MM.1S (cell line): ENCODE measurements at places on chromosomes 1 and 21.

DNA sequence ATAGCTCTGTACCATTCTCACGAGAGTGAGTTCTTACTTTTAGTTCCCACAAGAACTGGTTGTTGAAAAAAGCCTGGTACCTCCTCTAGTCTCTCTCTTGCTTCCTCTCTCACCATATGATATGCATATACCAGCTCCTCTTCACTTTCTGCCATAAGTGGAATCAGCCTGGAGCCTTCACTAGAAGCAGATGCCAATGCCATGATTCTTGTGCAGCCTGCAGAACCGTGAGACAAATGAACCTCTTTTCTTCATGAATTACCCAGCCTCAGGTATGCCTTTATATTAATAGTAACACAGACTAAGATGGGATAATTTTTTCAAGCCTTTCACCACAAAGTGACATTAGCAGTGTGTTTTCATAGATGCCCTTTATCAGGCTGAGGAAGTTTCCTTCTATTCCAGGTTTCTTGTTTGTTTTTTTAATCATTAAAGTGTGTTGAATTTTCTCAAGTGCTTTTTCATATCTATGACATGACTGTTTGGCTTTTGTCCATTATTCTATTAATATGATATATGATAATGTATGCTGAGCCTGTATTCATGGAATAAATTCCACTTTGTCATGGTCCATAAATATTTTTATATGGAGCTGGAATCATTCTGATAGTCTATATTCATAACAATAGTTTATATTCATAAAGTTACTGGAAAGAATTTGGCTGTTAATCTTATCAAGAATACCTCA is 40.7 kb upstream of the C1orf185 start:
- DNase-seq = no peak

GRCh38 chr1:241895013-241895412 is 47.0 kb downstream of the EXO1 start:
- no peak for DNase-seq

- DNase-seq = no peak
Observed at GRCh38 chr21:43284700-43285099, 115.9 kb downstream of the CRYAA start.

DNA sequence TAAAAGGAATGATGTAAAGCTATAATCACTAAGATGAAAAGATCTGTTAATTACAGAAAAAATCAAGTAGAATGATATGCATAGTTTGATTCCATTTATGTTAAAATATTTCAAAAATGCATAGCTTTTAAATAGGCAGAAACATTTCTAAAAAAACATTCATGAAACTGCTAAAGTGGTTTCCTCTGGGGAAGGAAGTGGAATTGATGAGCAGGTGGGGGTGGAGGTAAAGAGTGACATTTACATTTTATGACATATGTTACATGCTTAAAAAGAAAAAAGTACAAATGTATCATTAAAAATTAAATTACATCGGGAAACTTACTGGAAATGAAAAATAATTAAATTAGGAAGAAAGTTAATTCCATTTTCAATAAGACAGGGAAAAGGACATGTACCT is 42.8 kb upstream of the JAK1 start:
- DNase-seq = peak; percentile 51

- DNase-seq = no peak
Observed at GRCh38 chr1:172605641-172606040, 53.3 kb upstream of the FASLG start.

GRCh38 chr1:164479242-164479641 is 79.7 kb upstream of the PBX1 start:
- DNase-seq = no peak

DNA sequence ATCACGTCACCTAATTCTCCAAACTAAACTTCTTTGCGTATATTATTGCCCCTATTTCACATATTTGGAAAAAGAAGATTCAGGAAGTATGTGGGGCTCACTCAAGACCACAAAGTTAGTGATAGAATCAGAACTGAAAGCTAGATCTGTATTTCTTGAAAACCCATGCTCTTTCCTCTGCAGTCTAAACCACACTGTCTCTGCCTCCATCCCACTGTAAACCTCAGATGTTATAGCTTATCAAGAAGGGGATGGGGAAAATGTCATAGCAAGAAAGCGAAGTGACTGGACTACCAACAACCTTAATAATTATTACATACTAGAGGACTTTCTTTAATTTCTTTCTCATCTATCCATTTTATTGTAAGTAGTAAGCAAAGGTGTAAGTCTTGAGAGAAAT is 257.7 kb upstream of the SGIP1 start:
- DNase-seq = peak; percentile 73

DNA sequence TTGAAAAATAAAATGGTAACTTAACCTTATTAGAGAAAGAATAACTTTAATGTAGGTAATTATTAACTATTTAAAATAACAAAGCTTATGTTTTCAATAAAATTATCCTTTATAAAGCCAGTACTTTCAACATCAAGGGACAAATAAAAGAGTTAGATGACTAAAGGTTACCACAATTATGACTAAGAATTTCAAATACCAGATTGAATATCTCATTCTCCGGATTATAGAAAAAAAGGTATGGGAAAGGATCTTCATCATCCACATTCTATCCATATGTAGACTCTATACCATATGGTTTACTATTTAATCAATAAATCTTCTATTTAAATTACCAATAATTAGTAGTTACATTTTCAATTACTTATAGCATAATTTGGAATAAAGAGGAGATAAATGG is 62.8 kb downstream of the TOR3A start:
- DNase-seq = no peak

DNA sequence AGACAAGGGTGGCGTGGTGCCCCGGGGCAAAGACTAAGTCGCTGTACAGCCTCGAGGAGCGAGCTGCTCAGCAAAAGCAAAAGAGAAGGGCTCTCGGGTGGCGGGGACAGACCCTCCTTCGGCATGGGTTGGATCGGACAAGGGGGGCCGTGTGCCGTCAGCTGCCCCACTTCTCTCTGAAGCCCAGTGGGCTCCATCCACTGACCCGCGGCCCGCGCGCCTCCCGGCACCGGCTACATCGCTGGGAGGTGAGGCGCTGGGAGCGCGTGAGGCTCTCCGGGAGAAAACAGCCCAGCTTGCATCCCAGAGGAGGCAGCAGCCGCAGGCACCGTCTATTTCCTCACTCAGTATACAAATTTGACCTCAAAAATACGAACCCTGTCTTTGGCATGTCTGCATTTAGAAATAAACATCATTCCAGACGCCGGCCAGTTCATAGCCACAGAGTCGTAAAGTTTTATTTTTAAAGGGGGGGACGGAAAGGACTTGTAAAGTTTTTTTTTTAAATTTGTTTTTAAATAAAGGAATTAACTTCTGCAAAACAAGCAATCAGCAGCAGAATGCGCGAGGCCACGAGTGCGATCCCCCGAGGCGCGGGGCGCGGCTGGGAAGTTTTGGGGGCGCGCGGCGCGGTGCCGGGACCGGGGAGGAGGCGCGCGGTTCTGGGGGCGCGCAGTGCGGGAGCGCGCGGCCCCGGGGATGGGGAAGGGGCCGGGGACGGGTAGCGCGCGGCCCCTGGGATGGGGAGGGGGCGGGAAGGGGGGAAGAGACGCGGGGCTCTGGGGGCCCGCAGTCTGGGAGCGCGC is 689 bp upstream of the GPR137B start:
- no peak for DNase-seq

GRCh38 chr1:174828264-174828663 is 171.5 kb upstream of the CACYBP start:
- no peak for DNase-seq

DNA sequence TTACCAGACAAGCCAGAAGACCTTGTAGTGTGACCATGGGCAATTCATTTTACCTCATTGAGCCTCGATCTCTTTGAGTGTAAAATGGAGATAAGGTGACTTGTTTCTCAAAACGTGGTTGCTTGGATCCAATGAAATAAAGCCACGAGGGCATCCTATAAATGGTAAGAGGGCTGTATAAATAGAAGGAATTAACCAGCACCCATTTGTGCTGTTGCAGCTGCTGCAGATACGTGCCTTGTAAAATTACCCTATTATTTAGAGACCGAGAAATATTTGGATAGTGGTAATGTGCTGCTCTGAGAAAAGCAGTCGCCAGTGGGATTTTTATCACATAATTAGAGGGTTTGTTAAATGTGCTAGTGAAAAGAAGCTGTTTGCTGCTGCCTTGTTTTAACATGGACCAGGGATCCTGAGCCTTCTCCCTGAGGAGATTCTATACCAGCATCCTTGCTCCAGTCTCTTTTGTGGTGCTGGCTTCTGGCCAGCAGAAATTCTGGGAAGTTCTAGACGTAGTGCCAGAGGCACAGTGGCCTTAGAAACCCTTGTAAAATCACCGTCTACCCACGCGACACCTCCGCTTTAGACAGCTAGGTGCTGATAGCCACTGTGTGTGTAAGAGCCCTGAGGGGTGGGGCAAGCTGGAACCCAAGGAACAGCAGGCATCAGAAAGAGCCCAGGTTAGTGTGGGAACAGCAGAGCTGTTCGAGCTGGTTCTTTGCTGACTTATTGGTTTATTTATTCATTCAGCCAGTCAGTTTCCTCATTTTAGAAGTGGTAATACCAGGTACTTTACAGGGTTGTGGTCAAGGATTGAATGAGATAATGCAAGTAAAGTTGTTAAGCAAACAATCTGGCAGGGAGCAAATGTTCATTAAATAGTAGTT is 137.5 kb downstream of the NOS1AP start:
- DNase-seq = no peak

DNA sequence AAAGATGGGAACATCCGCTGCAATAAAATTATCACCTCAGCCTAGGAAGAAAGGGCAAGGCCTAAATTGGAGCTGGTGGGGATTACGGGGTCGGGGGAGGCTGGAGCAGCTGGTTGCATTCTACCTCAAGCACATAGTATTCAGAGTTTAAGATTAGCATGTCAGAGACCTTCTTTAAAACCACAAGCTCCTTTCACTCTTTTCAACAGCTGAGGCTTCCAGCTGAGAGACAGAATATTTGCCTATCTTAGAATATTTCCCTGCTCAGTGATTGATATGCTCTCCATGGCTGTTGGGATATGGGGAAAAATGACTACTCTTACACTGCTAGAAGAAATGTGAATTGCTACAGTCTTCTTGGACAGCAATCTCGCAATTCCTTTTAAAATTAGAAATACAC is 248.6 kb downstream of the TBX15 start:
- no peak for DNase-seq

GRCh38 chr1:93374334-93375106 is 28.8 kb downstream of the DR1 start:
- no peak for DNase-seq

DNA sequence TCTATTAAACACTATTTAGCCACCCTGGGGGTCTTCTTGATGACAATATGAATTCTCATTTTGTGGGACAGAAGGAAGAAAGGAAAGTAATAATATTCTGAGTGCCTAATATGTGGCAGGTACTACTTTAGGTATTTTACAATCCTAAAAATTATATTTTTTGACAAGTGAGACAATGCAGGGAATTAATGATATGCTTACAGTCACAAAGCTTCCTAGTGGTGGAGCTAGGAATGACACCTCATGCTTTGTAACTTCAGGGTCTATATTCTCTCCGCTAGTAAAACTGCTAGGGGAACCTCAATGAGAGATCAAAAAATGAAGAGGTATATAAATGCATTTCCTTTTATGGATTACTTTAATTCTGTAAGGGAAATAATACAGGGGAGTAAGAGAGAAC is 44.3 kb downstream of the TPR start:
- no peak for DNase-seq

GRCh38 chr1:192601143-192601542 is 25.6 kb downstream of the RGS1 start:
- no peak for DNase-seq

DNA sequence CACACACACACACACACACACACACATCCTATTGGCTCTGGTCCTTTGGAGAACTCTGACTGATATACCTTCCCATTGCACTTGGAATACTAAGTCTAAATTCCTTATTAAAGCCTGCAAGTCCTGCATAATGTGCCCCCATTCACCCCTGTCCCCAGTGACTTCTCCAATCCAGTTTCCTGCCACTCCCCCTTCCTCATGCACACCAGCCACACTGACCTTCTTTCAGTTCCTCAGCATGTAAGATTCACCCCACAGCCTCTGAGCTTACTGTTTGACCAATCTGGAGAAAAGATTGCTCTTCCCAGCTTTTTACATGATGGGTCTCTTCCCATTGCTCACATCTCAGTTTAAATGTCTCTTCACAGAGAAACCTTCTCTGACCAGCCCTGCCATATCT is 146.6 kb downstream of the TBX15 start:
- DNase-seq = no peak

GRCh38 chr1:19055001-19055400 is 98.5 kb upstream of the IFFO2 start:
- no peak for DNase-seq

DNA sequence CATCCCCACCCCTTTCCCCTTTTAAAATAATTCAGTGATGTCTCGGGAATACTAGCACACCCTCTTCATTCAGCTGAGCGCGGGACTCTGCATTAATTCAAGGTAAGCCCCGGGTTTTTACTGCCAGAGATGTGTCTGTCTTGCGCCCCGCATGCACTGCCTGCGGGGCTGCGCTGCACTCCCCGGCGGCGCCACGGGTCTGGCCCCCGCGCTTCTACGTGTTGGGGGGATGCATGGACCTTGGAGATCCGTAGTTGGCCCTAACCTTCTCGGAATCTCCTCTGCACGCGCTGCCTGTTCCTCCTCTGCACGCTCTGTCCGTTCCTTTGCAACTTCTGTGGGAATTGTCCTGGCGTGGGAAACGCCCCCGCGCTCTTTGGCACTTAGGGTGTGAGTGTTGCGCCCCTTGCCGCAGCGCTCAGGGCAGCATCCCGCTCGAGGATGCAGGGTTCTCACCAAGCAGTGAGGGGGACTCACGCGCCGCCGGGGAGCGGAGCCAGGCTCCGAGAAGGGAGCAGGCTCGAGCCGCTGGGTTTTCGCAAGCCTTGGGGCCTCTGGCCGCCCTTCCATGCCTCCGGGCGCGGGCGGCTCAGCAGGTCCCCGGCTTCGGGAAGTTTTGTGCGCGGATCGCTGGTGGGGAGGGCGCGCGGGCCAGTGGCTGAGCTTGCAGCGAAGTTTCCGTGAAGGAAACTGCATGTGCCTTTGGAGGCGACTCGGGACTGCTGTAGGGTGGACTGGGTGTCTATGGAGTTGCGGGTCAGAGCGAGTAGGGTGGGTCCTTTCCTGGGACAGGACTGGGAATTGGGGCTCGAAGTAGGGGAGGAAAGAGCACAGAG is 165.1 kb upstream of the CACNA1E start:
- no peak for DNase-seq

- DNase-seq = no peak
Observed at GRCh38 chr21:35223480-35224156, 174.5 kb upstream of the RUNX1 start.

GRCh38 chr1:101474039-101474665 is 237.3 kb downstream of the S1PR1 start:
- DNase-seq = peak; percentile 26
